SK-N-SH (cell line): ENCODE measurements at places on chromosomes 13 and 19. TPM values are rescaled to one million over a fixed set of nuclear protein-coding genes. Genes with fewer than 3 reads are reported as not detected.

Gene CLEC17A
- 0.05 TPM in 1 of 2 replicates, not detected in the other for polyA plus RNA-seq

Gene IGFL3
- not detected in 2 replicates for polyA plus RNA-seq

Gene ZNF83
- polyA plus RNA-seq: 30.1 and 60.6 TPM in 2 replicates

Gene TNFSF9
- polyA plus RNA-seq: 9.9 and 10.7 TPM in 2 replicates

Gene C5AR1
- polyA plus RNA-seq: 1.2 and 1.3 TPM in 2 replicates

Gene C1QTNF9
- not detected in 2 replicates for polyA plus RNA-seq

DNA sequence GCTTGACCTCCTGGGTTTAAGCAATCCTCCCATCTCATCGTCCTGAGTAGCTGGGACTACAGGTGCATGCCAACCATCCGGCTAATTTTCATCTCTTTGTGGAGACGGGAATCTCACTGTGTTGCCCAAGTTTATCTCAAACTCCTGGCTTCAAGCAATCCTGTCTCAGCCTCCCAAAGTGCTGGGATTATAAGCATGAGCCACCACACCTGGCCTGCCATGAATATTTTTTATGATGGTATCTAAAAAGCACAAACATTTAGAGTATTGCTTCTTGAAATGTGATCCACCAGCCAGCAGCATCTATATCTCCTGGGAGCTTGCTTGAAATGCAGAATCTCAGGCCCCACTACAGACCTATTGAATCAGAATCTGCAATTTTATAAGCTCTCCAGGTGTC lies 111.2 kb upstream of the CLDN10 start:
- DNase-seq: no peak

DNA sequence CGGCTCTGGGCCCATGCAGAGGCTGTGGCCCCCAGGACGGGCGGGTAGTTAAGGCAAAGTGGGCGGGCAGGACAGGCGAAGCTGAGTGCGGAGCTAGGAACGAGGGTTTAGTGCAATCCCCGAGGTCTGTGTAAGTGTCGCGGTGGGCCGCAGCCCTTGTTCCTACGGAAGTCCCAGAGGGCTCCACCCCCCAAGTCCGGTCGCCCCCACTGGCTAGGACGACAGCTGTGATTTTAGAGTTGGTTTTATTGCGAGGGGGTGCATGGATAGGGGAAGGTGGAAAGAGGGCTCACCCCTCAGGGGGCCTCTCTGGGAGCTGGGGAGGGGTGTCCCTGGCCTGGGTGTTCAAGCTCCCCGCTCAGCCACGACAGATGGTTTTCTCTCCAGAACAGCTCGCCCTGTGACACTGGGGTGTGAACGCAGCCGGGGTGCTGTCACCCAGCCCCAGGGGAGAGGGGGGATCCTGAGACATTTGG lies 21.7 kb downstream of the ZBTB7A start:
- no peak for DNase-seq

DNA sequence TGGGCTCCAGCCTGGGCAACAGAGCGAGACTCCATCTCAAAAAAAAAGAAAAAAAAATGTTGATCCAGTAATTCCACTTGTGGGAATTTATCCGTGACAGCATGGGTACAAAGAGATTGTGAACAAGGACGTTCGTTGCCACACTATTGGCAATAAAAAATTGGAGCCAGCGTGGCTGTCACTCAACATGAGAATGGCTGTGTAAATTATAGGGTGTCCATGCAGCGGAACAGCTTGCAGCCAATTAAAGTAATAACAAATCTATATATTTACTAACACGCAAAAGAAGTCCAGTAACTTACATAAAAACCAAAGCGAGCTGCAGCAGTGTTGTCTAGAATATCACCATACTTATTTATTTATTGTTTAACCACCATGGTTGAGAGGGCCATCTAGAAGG lies 19.3 kb downstream of the DPF1 start:
- no peak for DNase-seq

DNA sequence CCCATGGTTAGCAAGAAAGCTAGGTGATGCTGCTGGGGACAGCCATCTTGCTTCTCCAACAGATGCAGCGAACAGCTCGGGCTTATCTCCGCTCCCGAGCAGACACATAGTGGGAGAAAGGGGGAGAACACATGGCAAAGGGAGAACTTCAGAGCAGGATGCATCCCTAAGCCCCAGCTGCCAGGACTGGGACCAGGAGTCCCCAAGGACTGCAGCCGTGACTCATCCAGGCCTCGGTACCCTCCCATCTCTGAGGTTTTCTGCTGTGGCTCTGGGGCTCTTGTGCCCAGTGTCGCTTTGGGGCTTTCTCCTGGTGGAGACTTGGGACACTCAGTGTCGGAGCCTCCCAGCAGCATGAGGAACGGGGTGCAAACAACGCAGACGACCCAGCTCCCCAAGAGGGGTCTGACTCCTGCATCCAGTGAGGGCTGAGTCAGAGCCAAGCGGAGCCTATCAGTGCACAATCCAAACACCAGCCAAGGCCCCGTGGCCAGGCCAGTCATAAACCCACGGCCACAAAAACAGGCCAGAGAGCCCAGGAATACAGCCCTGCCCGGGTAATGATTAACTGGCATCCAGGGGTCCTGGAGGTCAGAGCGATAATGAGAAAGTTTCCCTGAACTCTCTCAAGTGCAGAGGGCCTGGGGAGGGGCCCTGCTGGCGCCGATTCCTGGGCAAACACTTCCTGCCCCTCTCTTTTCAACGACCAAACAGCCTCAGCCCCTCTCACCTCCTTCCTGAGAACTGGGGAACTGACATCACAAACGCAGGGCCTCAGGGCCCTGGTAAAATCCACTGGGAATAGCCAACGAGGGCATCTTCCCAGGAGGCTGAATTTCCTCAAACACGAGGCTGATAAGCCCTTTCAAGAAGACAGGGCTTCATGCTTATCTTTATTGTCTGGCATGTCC lies 202.9 kb downstream of the USP12 start:
- DNase-seq: no peak

DNA sequence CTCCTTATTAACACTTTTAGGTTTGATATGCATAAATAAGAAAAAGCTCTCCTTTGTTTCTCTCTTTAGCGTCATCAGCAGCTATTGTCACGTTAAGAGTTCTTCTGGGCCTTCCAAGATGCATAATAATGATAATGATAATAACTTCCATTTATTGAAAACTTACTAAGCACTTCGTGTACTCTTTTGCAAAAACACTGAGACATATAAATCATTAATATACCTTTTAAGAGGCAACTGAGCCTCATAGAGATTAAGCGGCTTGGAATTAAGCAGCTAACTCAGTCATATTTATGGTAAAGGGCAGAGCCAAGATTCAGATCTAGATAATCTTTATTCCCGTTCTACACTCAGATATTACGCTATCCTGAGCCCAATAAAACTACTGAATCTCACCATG lies 1105.1 kb downstream of the OLFM4 start:
- no peak for DNase-seq

GRCh38 chr19:17499648-17500446 lies 11.6 kb upstream of the PGLS start:
- DNase-seq: no peak

DNA sequence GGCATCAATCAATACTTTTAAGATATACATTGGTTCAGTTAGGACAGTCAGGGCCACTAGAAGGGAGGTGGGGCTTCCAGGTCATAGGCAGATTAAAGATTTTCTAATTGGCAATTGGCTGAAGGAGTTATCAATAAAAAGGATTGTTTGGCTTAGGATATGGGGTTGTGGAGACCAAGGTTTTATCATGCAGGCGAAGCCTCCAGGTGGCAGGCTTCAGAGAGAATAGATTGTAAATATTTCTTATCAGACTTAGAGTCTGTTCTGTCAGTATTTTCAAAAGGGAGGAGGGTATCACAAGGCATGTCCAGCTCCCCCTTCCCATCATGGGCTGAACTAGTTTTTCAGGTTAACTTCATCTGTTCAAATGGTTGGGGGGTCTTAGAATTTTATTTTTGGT lies 77.4 kb upstream of the FARP1 start:
- DNase-seq: no peak

DNA sequence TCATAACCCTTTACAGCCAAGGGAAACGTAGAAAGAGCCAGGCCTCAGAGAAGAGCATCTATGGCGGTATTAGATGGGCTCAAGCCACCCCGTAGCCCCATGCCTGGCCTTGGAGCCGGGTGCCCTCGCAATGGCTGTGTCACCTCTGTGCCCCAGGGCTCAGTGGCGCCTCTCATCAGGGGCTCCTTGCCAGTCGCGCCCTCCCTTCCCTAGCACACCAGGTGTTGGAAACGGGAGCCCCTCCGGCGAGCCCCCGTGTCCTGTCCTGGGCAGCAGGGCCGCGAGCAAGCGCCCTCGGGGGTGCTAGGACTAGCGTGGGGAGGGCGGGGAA lies 453 bp downstream of the ZNF256 start:
- DNase-seq: no peak

DNA sequence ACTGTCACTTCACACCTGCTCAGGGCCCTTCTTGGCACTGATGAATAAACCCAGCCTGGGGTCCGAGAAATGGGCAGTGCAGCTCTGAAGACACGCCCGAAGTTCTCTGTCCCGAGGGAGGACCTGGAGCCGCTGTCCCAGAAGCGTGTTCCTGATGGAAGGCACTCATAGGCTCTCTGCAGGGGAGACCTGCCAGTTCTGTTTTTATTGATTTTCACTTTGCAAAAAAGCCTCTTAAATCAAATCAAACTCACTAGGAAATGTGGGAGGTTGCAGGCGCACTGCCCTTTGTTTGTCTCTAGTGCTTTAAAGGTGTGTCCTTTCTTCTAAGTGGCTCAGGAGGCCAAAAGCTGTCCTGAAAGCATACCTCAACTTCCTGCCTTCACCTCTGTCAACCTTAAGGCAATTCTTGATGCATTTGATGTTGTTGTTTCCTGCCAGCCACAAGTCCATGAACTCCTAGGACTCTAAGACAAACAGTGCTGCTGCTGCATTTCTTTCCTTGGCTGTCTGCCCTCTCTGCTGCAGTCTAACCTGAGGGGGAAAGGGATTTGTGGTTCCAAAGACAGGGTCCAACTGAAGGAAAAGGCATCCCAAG lies 663.2 kb downstream of the UQCRFS1 start:
- no peak for DNase-seq

GRCh38 chr13:99033814-99034213 lies 56.0 kb upstream of the DOCK9 start:
- DNase-seq: peak; percentile 34
